ENCODE measurements at places on chromosomes 12 and 14.
A peak's percentile ranks its signal among the peaks of the same experiment; 100 is the strongest.

DNA sequence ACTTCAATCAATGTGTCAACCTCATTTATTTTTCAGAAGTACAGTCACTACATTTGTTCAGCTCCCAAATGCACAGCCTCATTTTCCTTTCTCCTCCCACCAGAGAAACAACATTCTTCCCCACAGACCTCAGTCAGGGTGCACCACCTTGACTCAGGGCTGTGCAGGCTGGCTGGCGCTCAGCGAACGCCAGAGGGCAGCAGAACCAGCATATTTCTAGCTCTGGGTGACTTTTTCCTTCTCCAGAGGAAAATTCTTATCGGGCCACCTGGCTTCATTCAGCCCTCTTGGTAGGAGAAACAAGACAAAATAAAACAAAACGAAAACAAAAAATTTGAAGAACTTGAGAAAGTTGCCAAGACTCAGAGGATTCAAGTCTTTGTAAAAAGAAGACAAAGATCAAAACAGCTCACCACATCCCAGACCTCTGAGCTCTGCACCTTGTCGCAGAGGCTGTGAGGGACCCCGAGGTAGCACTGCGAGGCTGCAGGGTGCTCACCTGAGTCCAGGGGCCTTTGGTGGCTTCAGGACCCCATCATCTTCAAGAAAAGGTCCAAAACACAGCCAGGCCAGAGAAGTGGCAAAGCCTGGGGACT is 33.7 kb downstream of the PAH start:
- DNase-seq: peak; percentile 18

DNA sequence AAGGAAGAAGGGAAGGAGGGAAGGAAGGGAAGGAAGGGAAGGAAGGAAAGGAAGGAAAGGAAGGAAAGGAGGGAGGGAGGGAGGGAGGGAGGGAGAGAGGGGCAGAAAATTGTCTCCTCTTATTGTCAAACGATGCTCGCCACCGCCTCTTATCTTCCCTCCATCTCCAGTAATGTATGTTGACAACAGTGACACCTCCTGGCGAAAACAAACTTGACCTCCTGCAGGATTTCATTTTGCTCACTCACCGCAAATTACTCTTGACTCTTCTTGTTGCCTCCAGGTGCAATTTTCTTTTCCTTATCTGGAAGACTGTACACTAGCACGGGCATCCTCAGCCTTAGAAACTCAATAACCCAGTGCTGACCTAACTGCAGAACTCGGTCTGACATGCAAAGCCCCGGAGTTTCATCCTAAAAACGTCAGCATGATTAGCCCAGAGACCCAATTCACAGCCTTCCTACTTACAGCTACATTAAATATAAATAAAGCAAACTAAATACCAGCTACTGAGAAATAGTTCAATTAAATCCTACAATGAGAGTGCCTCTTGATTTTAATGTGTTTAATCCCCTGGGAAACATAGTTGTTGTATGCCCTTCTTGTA is 512.4 kb upstream of the TMPO start:
- no peak for DNase-seq

DNA sequence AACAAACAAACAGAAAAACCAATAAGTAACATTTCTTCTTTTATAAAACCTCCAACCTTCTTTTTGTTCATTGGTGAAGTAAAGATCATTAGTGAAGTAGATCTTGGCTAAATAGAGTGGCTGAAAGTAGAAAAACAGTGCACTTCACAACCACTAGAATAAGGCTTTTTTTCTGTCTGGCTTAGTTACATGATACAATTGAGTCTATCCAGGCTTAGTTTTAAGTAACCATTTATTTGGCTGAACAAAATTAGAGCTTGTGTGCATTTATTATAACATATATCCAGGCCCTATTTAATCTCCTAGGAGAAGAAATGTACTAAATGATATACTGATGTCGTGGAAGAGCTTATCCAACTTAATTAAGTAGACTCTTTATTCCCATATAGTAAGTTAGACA is 65.8 kb upstream of the STK38L start:
- no peak for DNase-seq

DNA sequence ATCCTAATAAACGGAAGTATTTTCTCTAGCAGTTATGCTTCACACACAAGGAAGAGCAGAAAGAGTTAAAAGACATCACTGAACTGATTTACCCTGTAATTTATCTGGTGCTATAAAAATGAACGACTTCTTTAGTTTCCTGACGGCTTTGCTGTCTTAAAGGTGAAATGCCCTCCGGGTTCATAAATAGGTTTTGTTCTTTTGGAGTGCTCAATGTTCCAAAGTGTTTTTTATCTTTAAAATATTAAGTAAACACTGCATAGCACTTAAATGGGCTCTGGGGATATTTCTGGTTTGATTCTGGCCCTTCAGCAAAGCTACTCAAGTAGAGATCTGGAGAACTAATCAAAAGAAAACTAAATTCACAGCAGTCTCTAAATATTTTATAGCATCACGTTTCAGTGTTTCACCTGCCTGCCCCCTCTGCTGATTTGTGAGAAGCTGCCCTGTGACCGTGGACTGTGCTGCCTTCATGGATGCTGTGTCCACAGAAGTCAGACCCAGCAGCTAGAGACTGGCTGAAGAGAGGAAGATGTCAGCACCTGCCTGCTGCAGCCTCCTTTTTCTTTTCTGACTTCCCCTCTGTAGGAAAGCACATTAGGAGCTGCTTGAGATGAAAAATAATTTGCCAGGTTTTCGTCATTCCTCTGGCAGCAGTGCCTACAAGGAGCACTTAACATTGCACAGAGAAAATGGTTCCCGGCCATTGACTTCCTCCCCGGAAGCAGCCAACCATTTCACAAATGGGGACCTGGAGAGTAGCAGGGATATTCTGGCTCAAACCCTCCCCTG is 205.1 kb upstream of the FSCB start:
- no peak for DNase-seq

GRCh38 chr12:107788281-107788680 is 13.8 kb downstream of the ASCL4 start:
- DNase-seq: no peak

DNA sequence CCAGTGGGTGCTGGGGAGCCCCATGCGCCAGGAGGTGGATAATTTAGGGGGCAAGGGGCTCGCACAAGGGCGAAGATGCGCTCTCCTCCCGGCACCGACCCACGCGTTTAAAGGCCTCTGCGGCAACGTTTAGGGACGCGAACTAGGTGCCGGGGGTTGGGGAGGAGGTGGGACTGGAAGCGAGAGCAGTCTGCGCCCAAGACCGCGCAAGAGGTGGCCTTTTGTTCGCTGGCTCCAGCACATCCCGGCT is 1.3 kb downstream of the SLC38A1 start:
- DNase-seq: no peak

- no peak for DNase-seq
Observed at GRCh38 chr12:54261815-54262402, 18.0 kb downstream of the CBX5 start.

GRCh38 chr12:113075137-113075683 is 18.7 kb downstream of the DTX1 start:
- no peak for DNase-seq

DNA sequence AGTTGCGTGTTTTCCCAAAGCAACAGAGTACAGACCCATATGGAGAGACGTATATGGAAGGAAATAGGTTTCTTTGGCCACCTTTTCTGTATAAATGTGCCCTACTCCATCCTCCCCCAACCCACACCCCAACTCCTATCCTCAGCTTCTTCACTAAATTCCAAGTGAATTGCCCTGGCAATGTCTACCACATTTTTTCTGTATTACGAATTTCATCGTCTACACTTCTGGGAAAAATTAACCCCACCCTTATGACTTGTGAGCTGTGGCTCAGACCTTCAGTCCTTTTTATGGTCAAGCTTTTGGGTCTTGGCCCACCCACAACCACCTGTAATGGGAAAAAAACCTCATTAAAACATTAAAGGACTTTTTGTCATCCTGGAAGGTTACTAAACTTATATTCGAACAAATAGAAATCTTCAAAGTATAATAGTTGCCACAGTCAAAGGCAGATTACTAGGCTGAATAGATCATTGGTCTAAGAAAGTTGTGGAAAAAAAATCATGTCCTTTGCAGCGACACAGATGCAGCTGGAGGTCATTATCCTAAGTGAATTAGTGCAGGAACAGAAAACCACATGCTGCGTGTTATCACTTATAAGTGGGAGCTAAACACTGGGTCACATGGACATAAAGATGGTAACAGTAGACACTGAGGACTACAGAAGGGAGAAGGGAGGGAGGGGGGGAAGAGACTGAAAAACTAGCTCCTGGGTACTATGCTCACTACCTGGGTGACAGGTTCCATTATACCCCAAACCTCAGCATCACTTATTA is 15.7 kb upstream of the NFKBIA start:
- DNase-seq: no peak

GRCh38 chr14:41785696-41786095 is 179.0 kb downstream of the LRFN5 start:
- DNase-seq: no peak

DNA sequence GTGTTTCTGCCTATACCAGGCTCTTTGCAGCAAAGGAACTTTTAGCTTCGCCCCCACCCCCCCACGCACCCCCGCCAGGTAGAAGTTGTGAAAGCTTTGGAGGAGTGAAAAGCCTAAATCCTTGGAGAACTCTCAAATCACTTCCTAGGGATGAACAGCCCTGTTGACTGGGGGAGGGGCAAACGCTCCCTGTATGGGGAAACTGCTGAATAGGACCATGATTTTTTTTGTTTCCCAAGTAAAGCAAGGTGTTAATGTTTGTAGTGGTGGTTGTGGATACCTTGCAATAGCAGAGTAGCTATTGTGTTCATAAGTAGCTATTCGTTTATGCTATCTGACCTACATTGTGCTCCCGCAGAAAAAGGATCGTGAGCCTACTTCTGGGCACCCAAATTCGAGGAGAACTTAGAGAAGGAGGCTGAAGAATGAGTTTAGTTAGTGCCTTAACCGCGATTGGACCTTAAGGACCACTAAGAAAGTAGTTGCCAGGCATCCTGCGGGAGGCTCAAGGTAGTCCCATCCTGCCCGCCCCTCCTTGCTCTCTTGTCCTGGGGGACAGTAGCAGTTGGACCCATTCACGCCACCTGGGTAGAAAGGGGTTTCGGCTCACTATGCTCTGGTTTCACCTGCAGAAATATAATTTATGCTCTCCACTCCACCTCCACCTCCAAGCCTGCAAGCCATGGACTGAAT is 901 bp upstream of the NFKBIA start:
- no peak for DNase-seq

GRCh38 chr14:60273956-60274355 is 24.9 kb downstream of the PPM1A start:
- DNase-seq: no peak

DNA sequence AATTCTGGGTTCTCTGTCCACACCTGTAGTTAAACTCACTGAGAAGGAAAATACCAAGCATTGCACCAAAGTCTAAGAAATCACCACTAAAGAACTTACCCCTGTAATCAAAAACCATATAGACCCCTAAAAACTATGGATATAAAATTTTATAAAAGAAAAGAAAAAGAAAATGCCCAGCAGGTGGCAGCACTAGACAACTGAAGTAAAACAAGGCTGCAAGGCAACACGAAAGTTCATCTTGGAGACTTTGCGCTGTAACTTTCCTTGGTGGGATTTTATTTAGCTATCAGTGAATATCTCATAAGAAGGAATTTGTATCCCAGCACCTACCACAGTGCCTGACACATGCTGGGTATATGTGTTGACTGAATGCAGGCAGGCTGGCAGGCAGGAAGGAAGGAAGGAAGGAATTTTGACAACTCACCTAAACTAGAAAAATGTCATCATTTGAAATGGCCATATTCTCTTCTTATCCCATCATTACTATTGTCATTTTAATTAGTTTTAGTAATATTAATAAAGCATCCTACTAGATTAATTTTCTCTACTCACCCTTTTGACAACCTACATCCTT is 68.2 kb upstream of the ETV6 start:
- no peak for DNase-seq

- no peak for DNase-seq
Observed at GRCh38 chr12:21912318-21912717, 28.9 kb downstream of the ABCC9 start.

GRCh38 chr14:57038689-57039088 is 228.4 kb upstream of the OTX2 start:
- no peak for DNase-seq

GRCh38 chr14:68596211-68596610 is 196.7 kb downstream of the ZFP36L1 start:
- no peak for DNase-seq

DNA sequence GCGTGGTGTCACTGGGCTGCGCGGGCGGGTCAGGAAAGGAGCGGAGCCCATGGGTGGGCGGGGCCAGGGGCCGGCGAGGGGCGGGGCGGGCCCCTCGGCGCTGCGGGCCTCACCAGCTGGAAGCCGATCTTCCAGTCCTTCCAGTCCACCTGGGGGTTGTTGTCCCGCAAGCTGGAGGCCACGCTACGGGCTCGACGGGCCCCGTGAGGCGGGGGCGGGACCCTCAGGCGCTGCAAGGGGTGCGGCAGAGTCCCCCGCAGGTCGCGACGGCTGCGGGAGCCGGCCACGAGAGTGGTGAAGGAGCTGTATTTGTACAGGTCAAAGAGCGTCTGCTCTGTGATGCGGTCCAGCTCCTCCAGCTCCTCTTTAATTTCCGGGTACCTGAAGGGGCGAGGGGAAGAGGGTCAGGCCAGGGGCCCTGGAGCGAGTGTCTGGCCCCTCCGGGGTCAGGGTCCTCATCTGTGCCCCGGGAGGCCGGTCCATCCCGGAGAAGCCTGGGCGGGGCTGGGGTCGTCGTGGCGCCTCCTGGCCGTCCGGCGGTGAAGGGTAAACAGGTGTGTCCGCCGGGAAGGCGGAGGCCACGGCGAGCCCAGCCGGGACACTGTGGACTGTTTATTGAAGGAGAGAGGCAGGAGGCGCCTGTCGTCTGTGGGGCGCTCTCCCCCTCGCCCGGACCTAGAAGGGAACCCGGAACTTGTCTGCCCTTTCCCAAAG is 11.9 kb downstream of the SCNN1A start:
- DNase-seq: no peak

- DNase-seq: peak; percentile 19
Observed at GRCh38 chr12:122106843-122107242, 28.3 kb downstream of the MLXIP start.

- DNase-seq: no peak
Observed at GRCh38 chr12:132064631-132065030, 79.5 kb downstream of the DDX51 start.

GRCh38 chr12:46794593-46795190 is 31.1 kb downstream of the SLC38A4 start:
- DNase-seq: no peak

DNA sequence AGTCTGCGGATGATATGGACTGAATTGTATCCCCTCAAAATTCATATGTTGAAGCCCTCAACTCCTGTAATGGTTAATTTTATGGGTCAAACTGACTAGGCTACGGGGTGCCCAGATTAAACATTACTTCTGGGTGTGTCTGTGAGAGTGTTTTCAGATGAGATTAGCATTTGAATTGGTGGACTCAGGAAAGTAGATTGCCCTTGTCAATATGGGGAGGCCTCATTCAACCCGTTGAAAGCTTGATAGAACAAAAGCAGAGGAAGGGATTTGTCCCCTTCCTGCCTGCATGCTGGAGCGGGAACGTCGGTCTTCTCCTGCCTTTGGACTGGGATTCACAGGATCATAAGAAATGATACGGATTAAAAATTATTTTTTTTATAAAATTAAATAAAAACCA is 84.5 kb downstream of the BBS10 start:
- DNase-seq: no peak
